Left renal pelvis (tissue), 4 donors: ENCODE measurements at places on chromosomes 12 and 14.

DNA sequence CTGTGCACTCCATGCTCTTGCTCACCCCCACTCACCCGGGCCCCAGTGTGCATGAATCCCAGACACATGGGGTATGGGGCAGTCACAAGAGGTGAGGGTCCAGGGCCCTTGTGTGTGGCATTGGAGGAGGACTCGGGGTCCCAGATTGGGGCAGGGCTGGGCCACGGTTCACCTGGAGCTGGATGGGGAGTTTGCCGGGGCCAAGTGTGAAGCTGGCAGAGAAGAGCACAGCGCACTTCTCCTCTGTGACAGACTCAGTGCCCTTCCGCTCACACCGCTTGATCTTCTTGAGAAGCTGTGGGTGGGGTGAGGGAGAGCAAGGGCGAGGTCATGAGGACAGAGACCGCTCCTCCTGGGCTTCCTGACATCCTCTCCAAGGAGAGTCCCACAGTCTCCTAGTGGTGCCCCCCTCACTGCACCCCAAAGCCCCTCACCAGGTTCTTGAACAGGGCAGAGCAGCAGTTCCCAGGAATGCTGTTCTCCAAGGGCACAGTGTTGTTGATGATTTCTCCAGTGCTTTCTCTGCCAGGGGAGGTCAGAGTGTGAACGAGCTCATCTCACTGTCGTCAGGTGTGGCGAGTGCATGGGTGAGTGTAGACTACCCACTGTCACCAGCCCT is 6.8 kb downstream of the STAT6 start:
- DNase-seq = no peak

GRCh38 chr12:120861074-120861795 is 42.9 kb downstream of the SPPL3 start:
- DNase-seq = no peak

- DNase-seq = no peak
Measured at GRCh38 chr12:28622406-28622805, 432.1 kb downstream of the CCDC91 start.

DNA sequence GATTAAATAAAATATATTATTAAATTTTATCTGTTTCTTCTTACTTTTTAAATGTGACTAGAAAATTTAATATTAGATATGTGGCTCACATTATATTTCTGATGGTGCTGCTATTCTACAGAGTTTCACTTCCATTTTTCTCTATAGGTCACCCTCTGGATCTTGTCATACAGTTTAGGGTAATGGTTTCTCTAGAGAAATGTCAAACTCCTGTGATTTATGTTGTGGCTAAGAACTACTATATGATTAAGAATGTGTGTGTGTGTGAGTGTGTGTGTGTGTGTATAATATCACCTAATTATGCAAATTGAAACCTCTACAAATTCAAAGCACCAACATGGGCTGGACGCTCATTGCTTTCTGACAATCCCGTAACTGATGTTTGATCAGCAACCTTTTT is 325.9 kb downstream of the ADAMTS20 start:
- DNase-seq = no peak

GRCh38 chr12:85575120-85576096 is 260.8 kb downstream of the RASSF9 start:
- peak; percentile 33 for DNase-seq

GRCh38 chr14:103560691-103561090 is 1.8 kb downstream of the BAG5 start:
- DNase-seq = no peak

GRCh38 chr12:18285161-18285560 is 23.8 kb downstream of the PIK3C2G start:
- DNase-seq = no peak

DNA sequence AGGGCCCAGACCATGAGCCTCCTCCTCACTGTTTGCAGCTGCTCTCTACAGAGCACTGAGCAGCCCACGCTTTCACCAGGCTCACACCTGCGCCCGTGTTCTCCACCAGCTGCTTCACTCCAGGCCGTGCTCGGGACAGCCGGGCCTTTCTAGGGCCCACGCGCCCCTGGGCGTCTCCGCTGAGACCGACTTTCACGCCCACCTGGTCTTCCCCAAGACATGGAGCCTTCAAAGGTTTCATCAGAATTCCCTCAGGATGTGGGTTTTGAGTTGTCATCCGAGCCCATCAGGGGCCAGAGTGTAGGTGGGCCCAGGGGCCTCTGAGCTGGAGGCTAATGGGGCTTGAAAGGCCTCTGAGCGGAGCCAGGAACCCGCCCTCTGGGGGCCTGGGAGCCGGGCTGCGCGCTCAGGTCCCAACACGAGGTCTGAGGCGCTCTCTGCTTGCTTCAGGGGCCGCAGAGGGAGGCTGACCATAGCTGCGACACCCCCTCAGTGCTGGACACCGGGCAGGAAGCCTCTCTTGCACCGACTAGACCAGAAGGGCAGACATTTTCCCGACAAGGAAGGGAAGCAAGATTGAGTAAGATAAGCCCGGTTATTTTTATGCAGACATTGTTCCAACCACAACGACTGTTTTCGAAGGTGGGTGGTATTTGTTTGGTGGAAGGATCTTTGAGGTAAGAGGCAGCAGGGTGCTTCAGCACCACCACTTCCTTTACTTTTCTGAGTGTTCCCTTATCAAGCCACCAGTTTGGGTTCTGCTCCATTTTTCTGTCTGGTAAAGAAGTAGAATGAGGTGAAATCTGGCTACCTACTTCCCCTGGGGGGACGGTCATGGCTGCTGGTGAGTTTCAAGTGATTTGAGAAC is 125.0 kb upstream of the FUT8 start:
- no peak for DNase-seq

DNA sequence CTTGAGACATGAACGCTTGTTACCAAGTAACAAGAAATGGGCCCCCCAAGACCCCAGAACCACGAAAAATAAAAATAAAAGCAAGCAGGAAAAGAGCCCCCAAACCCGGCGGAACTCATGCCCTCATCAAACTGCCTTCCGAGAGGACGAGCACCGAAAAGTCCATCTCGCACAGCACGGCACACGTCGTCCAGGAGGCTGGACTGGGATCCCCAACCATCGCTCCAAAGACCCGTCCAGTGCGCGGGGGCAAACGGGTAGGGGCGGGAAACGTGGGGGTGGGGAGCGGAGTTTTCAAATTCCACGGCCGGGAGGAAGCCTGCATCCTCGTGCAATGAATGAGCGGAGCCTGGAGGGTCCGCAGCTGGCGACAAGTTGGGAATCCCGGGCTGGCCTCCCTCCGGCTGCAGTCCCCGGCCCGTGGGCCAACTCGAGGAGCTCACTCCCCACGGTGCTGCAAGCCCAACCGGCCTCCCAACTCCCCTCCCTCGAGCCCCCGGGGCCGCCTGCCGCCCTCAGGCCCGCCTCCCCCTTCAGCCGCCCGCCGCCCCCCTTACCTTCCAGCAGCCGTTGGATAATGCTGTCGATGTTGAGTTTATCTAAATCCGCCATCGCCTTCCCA is 484 bp downstream of the PPP1CC start:
- no peak for DNase-seq

DNA sequence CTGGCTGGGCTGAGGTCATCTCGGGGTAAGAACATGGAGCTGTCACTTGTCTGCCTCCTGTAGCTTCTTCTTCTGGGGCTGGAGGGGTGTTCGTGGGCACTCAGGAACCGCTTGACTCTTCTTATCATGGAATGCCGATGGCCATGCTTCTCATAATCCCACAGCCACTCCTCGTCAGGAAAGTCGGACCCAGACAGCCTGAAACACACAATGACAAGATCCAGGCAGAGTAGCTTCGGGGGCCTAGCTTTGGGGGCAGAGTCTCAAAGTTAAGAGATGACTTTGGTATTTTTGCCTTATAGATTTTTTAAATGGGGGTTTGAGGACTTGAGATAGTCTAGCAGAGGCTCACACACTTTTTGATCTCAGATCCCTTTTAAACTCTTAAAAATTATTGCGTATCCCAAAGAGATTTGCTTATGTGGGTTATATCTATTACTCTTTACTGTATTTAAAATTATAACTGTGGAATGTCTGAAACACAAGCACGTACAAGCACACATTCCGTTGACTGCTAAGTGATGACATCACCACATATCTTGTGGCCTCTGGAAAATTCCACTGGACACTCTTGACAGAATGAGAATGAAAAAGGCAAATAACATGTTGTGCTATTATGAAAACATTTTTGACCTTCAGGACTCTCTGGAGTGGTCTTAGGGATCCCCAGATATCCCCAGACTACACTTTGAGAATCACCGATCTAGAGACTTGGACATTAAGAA is 43.3 kb downstream of the BEST3 start:
- no peak for DNase-seq

DNA sequence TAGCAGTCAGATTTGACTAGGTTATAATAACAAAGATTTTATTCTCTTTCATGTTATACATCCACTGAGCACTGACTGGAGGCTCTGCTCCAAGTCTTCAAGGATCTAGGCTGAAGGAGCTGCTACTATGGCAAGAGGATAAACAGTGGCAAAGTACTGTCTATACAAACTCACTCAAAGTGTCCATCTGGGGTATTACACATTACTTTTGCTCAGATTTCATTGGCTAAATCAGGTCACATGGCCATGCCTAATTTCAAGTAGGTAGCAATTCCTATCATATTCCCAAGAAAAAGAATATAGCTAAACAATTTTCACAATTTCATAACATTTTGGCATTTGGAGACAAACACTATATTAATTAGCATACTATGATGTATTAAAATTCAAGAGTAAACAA is 40.9 kb downstream of the CDK17 start:
- DNase-seq = no peak

DNA sequence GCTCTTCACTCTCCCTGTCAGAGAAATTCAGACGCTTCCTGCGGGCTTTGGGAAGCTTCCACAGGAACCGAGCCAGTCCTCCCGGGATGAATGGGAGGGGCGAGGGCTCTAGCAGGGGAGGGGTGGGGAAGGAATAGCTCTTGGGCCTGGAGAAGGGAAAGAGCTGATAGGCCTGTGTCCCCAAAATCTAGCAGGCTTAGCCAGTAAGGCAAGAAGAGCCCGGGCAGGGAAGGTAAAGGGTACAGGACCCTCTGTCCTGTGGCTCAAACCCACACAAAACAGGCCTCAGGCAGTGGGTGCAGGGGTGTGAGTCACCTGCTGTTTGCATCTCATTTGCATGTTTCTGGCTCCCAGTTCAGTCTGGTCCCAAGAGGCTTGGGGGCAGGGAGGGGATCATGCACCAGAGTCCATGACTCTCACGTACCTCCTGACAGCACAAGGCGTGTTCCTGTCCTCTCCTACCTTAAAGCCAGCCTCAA is 8.7 kb upstream of the SMUG1 start:
- no peak for DNase-seq
